ENCODE measurements at places on chromosomes 12 and 14.

DNA sequence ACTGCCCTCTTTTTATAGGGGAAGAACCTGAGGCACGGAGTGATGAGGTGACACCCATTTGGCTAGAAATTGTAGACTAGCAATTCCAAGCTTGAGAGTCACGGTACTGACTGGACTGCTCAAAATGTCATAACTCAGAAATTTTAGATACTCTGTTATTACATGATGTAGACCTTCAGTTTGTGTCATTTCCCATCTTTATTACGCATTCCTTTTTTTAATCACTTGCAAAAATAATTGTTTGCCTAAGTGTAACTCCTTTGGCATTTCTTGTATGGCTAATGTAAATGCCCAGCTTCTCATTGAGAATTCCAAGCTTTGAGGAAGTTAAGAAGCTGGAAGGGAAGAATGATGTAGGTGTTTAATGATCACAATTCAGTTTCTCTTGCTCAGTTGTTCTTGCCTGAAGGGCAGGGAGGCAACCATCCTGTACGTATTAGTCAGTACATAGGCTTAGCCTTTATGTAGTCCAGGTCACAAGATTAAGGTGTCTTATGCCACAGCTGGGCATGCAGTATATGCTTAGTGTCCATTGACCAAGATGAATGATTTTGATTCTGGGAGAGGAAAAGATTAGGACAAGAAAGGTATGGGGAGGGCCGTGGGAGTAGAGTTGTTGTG is 68.2 kb upstream of the EVL start:
- no peak for DNase-seq

DNA sequence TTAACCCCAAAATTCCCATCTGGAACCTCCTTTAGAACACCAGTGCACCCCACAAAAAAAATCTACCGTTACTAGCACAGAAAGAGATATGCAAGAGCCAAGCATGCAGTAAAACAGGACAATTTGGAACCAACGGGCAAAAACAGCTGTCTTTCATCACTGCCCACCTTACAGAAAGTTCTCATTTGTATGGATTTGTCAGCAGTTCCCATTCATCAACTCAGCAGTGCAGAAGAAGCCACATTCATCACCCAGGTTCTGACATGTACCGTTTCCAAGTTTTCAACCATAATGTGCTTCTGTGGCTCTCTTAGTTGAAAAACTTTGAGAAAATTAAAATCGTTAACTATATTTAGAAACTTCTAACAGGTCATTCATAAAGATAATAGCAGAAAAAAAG is 387.0 kb downstream of the RPS29 start:
- no peak for DNase-seq

DNA sequence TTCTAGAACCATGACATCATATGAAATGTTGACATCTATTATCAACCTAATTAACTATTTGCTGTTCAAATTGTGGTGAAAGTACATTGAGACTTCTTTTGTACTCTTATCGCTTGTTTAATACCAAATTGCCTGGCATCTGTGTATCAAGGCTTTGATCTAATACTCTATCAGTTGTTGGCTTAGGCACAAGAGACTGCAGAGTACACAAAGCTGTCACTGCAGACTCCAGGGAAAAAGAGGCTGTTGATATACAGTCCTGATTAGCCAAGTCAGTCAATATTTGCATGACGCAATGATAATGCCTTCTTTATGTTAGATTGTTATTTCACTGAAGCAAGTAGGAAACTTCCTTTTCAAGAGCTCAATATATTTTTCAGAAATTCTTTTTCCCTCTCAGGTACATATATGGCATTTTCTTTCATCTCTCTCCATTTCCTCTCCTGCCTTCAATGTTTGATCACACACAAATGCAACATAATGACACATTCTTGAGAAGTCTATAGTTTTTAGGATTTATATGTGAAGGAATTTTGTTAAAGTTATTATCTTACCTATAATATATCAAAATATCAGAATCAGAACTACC is 32.3 kb upstream of the PTCSC3 start:
- peak; percentile 96 for DNase-seq

GRCh38 chr14:62655166-62655565 is 390.1 kb downstream of the KCNH5 start:
- DNase-seq = no peak

DNA sequence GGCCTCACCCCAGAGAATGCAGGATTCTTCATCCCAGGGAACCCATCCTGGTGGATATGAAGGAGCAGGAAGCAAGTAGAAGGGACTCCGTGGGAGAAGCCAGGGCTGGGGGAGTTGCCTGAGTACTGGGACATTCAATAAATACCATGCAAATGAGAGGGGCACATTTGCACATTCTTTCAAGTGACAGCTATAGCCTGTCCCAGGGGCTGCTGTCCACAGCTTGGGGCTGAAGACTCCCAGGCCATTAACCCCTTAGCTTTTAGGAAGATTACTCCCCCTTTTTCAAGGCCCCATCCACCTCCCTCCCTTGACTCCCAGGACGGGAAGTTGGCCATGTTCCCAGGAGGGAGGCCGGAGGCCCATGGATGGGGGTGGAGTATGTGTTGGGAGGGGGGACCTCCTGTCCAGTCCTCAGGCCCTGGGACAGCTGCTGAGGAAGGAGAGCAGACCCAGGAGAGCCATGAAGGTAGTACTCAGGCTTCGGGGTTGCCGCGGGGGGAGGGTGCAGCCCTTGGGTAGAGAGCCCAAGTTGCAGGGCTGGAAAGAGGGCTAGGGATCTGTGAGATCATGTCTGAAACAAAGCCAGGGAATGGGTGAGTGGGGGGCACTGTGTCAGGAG is 974 bp upstream of the TNS2 start:
- DNase-seq = no peak

- DNase-seq = no peak
Measured at GRCh38 chr12:28851781-28852180, 297.3 kb upstream of the FAR2 start.

DNA sequence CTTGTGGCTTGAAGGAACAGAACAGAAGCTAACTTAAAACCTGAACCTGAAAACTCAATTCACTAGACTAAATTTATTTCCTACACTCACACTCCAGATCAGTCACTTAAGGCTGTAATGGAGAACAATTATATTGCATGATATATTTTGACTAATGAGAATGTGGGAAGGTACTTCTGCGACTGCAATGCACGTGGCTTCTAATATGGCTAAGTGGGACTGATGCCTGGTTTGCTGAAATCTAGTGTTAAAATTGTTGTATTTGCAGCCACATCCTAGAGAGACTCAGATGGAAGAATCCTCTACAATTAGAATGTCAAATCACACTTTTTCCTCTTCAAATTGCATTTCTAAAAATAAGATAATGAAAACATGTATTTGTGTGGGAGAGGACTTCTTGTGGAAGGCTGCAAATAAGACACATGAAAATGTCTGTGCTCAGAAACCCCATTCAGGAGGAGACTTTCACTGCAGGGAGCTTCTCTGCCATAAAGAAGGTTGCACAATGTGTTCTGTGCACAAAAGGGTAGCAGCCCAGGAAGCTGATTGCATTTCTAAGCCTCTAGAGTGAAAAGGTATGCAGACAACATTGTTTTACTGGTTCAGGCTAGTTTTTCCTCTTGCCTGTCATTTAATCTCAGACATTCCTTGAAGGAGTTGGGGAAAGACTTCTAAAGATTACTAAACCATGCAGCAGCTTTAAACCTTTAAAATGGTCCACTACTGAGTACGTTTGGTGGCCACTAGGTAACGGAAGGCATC is 224.3 kb downstream of the NEDD1 start:
- no peak for DNase-seq

DNA sequence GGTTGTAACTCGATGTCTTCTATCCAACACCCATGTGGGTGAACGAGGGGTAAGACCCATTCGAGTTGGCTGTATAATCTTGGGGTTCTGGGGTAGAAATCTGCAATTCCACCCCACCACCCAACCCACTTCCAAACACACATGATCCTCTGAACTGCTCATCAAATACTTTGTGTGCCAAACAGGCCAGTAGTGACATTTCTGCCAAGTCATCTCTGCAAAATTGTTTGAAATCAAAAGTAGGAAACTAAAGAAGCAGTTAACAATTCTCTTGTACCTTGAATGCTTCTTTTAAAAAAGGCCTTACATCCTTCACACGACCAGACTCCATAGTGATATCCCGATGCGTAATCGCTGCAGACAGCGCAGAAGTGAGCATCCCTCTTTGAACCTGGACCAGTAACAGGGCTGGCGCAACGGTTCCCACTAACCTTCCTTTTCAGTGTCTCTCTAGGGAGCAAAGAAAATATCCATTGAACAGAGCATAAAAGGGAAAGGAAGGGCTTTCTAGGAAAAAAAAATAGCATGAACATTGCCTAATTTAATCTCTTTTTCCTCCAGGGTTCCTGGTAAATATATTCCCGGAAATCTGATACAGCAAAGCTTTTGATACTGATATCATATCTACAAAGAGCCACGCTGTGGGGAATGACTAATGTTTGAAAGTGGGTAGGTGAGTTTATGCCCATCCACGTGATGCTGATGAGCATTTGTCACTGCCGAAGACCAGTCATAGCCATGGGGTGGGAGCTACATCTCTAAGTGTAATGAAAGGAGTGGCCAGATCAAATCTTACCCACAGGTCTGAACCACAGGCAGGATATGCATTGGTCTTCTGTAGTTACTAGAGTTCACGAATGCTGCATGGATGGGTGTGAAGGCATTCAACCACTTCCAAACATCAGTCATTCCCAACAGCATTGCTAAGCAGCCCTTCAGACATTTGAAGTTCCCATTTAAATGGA is 14.2 kb downstream of the ESR2 start:
- DNase-seq = no peak

DNA sequence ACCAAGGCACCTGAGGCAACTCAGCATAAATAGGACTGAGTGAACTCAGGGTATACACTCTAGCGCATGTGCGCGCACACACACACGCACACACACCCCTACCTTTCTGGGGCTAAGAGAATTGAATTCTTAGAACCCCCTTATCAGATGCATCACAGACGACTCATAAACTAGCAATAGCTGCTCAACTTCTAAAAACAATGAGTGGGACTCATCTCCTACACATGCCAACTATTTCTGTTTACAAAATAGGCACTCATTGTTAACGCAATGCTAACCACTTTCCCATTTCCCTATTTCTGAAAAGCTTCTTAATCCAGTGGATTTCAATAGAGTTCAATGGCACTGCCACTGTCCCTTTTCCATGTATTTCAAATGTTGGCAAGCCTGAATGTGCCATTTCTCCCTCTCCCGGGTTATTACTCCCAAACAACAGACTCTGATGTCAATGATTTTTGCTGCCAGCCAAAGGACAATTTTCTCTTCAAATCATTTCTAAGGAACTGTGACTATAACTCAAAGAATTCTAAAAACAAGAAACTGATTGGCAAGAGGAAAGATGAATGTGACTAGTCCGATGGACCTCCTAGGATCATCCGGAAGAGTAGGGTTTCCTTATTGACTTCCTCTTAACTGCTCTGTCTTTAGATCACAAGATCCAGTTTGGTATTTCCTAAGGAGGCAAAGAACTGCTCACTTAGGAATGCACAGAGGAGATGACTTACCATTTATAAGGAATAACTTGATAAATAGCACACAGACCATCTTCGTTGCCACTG is 48.8 kb downstream of the SLC38A1 start:
- no peak for DNase-seq

DNA sequence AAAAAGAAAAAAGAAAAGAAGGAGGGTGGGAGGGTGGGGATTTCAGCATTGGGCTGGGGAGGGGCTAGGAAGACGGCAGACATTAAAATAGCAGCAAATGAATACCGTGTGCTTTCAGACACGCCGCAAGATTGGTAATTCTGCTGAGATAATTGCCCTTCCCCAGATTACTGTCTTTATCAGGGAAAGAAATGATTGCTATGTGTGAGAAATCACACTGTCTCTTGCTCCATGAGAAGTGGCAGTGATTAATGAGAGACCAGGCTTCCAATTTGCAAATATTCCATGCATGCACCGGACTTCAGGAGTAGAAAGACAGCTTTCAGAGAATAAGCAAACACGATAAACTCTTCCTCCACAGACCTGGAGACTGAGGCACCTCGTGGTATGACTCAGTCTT is 7.6 kb upstream of the KCNA5 start:
- DNase-seq = no peak

GRCh38 chr14:48125654-48126053 is 450.2 kb upstream of the MDGA2 start:
- no peak for DNase-seq

DNA sequence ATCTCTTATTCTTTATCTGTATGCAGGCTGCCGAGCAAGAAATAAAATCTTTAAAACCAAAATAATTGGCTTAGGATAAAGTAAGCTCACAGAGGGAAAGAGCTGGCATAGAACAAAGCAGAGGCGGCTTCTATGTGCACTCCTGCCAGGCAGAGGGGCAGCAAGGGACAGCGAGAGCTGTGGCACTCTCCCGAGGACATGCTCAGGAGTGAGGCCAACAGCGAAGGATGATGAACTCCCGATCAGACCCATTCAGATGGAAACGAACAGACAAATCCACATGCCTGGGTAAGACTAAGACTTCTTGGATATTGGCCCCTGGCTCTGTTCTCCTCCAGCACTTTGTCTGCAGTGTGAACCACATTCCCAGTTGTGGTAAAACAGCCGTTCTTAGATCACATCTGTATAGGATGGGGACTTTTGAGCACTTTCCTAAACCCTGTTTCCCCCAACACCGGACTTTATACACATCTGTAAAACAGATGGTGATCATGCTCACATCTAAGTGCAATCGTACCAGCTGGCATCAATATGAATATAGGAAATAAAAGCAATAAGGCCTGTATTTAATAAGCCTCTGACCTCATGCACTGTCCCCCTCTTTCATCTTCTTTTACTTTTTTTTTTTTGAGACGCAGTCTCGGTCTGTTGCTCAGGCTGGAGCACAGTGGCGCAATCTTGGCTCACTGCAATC is 134.1 kb downstream of the PPM1H start:
- no peak for DNase-seq

DNA sequence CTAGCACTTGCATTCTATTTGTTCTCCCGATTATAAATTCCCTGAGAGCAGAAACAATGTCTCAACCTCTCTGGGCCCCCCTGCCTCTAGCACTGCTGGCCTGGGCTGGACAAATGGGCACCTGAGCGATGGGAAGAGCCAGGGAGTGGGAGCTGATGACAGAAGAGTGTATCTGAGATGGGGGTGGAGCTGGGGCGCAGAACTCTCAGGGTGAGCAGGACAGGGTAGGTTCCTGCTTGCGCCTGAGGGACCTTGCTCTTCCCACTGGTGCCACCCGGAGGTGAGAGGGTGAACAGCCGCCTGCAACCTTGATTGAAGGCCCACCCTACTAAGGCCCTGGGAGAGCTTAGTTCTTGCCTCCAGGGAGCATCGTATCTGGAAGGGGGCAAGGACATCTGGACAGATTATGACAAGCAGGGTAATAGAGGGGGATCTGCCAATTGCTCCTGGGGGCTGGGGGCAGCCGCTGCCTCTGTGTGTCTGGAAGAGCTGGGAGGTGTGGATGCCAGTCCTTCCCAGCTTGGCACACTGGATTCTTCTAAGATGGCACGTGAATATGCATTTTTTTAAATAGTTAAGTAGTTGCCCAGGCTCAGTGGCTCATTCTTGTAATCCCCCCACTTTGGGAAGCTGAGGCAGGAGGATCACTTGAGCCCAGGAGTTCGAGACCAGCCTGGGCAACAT is 43.0 kb upstream of the TSPAN9 start:
- no peak for DNase-seq

GRCh38 chr12:93434256-93434865 is 7.4 kb downstream of the UBE2N start:
- DNase-seq = no peak

- DNase-seq = no peak
Measured at GRCh38 chr12:24997970-24998582, 49.2 kb upstream of the BCAT1 start.
